ENCODE measurements at places on chromosomes 16 and 17.

- no peak for DNase-seq
These were observed 23.8 kb upstream of the LCMT1 start for GRCh38 chr16:25087761-25088160.

GRCh38 chr16:48317026-48317425 lies 68.2 kb downstream of the SIAH1 start:
- no peak for DNase-seq

- DNase-seq = no peak
These were observed 6.7 kb downstream of the SHMT1 start for GRCh38 chr17:18356624-18357023.

DNA sequence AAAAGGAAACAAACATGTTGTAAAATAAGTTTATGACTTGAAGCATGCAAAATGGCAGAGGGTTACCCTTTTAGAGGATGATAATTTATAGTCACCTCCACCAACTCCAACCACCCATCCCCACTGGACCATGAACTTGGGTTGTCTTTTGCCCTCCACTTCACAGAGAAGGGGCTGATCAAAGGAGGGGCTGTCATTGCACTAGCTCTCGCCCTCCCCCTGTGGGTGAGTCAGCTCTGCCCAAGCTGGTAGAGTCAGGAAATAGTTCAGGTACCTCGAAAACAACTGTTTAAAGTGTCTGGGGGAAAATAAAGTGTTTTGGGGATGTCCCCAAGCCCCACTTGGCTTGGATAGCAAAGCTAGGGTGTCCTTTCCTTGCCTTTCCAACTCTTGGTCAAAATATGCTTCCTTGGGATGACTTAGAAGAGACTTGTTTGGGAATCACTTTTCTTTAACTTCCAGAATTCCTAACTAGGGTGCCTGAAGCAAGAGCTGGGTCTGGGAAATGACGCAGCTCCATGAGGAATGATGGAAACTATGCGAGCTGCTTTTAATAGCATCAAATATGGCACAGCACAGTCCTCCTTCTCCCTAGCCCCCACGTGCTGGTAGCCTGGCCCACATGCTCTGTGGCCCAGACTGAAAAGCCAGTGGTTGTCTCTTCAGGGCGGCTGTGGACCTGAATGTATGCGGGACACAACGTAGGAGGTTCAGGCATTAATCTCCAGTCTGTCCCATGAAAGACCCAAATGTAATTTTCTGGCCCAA lies 40.7 kb downstream of the TBX4 start:
- no peak for DNase-seq

GRCh38 chr17:80737106-80738019 lies 192.7 kb downstream of the RPTOR start:
- DNase-seq = no peak

GRCh38 chr17:46059486-46059885 lies 60.4 kb downstream of the STH start:
- no peak for DNase-seq

DNA sequence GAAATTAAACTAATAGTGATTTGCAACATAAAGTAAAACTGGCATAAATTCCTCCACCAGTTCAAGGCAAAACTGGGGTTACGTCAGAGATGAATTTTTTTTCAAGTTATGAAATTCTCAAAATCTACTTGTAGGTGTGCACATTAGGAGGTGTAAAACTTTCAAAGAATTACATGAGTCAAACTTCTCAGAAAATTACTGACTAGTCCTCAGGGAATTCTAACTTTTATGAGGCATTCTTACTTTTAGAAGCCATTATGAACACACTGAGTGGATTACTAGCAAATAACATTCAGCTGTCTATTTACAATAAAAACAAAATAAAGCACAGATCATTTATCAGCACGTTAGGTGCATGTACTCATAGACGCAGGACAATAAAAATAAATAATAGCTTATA lies 348.7 kb downstream of the CDH11 start:
- DNase-seq = no peak

- DNase-seq = peak; percentile 92
These were observed 13.7 kb downstream of the PITPNC1 start for GRCh38 chr17:67390646-67391361.

GRCh38 chr16:49431040-49431439 lies 57.4 kb downstream of the C16orf78 start:
- no peak for DNase-seq

GRCh38 chr16:31700530-31701388 lies 172.8 kb upstream of the ZNF267 start:
- DNase-seq = peak; percentile 84

- no peak for DNase-seq
These were observed 2.4 kb downstream of the MIS12 start for GRCh38 chr17:5488752-5489151.

DNA sequence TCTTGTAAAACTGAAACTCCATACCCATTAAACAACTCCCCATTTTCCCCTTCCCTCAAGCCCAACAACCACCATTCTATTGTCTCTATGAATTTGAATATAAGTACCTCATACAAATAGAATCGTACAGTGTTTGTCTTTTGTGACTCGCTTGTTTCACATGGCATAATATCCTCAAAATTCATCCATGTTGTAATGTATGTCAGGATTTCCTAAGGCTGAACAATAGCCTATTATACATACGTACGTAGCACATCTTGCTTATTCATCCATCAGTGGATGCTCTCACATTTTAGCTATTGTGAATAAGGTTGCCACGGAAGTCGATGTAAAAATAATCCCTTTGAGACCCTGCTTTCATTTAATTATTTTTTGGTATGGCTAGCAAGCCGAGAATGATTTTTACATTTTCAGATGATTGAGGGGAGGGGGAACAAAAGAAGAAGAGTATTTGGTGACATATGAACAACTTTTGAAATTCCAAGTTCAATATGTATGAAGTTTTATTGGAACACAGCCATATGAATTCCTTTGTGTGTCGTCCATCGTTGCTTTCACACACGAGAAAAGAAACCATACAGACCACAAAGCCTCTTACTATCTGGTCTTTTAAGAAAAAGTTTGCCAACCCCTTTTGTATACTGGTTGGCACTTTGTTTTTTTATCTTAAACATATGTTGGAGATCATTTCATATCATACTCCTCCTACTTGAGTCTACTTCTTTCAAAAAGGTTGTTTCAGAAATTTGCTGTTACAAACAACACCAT lies 371.2 kb downstream of the NPIPA8 start:
- DNase-seq = no peak

DNA sequence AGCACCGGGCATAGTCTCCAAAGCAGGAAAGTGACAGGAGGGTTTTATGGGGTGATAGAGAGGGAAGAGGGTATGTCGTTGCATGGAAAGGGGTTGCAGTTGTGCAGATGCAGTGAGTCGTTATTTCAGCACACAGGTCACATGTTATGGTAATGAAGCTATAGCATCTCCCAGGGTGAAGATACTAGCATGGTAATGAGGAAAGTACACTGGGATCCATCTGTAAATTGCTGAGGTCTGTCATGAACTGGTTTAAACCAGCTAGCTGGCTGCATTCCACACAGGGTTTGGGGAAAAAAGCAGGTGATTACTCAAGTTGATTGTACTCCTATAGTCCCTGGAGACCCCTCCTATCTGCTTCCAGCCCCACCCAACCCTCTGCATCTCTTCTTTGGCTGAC lies 11.7 kb downstream of the COX11 start:
- no peak for DNase-seq

DNA sequence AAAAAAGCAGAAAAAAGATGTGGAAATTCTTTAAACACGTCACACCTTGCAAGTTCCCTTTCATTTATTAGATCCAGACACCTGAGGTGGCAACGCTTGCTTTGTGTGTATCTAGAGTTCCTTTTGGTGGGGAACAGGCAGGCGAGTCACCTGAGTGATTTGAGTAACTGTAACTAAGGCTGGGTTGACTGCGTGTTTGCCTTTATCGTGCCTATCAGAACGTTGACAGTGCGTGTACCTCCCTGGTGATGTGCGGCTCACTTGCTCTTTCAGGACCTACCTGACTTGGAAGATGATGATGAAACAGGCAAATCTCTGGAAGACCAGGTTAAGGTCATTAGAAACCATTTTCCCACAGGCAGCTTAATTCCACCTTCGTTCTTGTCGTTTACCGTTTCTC lies 12.5 kb downstream of the TAF1C start:
- no peak for DNase-seq

DNA sequence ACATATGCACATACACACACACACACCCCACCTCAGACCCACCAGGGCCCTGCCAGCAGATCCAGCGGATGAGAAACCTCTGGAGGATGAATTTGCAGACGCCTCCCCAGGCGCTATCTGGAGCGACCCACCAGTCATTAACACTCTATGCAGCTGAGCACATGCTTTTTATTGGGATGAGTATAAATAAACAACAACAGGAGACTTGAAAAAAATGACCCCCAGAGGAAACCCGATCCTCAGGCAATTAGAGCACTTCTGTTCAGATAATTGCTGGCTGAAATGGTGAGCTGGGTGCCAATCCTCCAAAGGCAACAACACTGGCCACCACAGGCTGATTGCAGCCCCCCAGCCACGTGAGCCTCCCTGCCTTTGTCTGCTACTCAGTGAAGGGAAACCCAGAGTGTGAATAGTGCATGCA lies 32.9 kb downstream of the DYNLRB2 start:
- DNase-seq = no peak

DNA sequence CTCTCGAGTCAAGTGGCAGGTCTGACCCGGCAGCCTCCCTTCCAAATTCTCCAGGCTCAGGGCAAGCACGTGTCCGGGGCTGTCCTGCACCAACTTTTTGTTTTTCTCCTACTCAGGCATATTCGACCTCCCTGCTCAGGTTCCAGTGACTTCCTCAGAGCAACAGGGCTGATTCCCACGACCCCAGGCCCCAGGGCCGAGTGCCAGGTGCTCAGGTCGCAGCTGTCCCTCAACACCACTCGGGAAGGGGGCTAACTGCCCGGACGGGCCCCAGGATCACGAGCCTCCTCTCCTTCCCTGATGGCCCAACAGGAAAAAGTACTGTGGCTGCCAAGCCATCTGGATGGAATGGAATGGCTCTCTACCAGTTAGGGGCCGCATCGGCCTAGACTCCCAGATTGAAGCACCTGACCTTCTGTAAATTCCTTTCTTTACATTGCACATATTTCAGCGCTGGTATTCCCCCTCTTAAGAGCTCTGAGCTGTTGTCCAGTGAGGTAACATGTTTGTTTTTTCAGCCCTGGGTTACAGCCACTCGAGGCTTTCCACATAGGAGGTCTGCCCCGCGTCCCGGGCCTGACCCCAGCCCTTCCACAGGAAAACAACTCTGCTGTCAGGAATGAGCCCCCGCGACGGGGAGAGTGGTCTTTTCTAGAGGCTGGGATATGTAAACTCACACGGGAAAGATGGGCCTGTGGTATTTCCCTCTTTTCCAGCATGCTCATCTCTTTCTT lies 25.0 kb downstream of the NXN start:
- DNase-seq = no peak

- no peak for DNase-seq
These were observed 36.2 kb downstream of the PRMT7 start for GRCh38 chr16:68346892-68347480.

DNA sequence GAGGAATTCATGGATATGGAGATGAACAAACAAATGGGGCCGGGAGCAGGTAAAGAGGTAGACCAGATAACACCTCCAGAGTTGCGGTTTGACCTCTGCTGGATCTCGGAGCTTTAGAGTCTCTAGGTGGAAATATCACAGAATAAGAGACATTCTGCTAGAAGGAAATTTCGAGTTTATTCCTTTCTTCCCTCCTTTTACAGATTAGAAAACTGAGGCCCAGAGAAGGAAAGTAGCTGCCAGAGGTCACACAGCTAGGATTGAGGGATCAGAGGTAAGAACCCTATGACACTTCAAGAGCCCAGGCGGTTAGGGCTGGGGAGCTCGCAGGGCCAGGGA lies 7.7 kb upstream of the COL1A1 start:
- no peak for DNase-seq

- DNase-seq = no peak
These were observed 34.8 kb downstream of the MPRIP start for GRCh38 chr17:17077101-17077500.

GRCh38 chr17:71118039-71118438 lies 948.7 kb downstream of the KCNJ2 start:
- DNase-seq = no peak

- no peak for DNase-seq
These were observed 20.0 kb downstream of the ADAMTS18 start for GRCh38 chr16:77414752-77415231.

GRCh38 chr16:30720694-30721093 lies 21.7 kb downstream of the SRCAP start:
- DNase-seq = no peak

GRCh38 chr16:54424043-54424451 lies 137.5 kb upstream of the IRX3 start:
- no peak for DNase-seq

DNA sequence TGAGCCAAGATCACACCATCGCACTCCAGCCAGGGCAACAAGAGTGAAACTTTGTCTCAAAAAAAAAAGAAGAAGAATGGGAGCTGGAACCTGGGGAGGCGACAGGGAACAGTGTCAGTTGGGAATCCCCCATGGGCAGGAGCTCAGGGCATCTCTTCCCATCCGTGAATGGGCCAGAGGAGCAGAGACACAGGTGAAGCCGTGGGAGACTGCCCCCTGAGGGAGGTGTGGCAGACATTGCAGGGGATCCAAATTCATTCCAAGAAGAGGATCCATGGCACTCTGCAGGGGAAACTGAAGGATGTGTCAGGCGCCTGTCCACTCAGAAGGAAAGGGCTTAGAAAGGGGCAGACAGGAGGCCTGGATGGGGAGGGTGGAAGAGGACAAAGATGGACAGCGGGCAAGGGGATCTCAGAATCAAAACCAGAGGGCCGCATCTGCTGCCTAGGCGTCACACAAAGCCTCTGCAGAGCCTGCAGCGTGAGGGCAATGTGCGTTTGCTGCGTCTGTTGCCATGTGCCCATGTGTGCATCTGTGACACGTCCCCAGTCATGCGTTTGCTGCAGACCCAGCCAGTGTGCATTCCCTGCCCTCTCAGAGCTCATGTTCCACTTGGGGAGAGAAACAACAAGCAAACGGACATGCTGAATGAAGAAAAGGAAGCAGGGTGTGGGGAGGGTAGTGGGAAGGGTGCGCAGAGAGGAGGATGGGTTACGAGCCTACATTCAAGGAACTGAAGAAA lies 30.6 kb upstream of the TNRC6C start:
- DNase-seq = no peak

DNA sequence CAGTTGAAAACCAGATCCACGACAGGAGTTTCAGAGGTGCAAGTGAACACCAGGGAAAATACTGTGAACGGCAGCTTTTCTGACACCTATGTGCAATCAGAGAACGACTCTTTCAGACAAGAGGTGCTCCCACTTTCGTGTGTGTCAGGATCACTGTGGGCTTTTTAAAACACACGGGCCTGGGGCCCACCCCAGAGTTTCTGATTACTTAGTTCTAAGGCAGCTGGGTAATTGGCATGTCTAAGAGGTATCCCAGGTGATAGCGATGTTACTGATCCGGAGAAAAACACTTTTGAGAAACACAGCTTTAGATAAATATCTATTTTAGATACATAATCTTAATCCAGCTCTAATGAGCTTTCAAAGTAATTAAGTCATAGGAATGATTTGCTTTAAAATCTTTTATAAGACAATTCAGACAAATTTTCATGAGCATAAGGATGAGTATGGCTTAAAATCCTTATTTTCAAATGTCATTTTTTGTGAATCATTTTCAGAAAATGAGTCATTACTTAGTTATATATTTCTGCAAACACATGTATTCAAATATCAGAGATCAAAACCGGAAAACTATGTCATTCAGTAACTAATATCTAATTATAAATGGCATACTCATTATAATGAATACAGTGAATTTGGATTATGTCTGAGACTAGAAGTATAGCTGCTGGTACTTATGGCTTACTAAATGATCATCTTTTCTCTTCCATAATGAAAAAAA lies 217.9 kb upstream of the PSMD7 start:
- no peak for DNase-seq

GRCh38 chr17:32831627-32832243 lies 45.2 kb downstream of the MYO1D start:
- no peak for DNase-seq

GRCh38 chr16:3029491-3030221 lies 5.8 kb downstream of the THOC6 start:
- peak; percentile 71 for DNase-seq
